ENCODE measurements at places on chromosomes 12 and 14.
A peak's percentile ranks its signal among the peaks of the same experiment; 100 is the strongest.

DNA sequence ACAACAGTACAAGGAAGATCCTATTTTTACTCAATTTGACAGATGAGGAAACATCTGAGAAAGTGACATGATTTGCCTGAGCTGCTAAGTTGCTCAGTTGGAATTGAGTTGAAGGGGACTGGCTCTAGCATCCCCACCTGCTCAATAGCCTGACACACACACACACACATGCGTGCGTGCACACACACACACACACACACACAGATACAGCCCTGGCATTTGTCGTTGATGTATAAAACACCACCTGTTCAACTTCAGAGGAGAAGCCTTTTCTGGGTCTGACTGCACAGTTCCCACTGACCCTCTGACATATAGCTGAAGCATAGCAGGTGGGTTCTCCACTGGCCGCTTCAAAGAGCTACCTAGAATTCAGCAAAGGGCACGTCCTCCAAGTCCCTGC, 1045.9 kb downstream of the VRK1 start:
- no peak for DNase-seq

DNA sequence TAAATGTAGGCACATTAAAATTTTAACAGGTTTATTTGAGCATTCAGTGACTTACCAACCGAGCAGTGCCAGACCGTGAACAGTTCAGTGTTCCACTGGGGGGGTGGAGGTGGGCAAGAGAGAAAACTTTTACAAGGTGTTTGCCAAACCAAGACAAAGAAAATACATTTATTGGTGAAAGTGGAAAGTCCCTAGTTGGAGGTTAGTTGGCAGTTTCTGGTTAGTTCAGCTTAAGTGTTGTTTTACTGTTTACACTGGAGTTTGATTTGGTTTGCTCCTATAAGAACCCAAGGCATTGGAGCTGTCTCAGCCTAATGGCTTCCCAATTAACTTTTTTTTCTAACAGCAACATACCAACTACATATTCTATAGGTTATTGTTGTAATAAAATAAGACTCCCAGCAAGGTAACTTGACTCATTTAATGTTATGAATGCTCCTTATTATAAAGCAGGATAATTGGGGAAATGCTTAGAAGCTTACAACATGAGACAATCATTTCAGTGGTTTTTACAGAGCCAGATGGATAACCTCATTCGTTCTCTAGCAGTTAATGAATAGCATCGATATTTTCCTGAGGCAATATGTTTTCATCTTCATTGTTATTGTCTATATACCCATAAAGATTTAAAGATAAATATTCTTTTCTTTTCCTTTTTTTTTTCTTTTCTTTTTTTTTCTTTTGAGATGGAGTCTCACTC, 115.8 kb downstream of the ETNK1 start:
- DNase-seq: no peak

- DNase-seq: peak; percentile 78
Observed at GRCh38 chr12:11581179-11581755, 68.2 kb upstream of the ETV6 start.

DNA sequence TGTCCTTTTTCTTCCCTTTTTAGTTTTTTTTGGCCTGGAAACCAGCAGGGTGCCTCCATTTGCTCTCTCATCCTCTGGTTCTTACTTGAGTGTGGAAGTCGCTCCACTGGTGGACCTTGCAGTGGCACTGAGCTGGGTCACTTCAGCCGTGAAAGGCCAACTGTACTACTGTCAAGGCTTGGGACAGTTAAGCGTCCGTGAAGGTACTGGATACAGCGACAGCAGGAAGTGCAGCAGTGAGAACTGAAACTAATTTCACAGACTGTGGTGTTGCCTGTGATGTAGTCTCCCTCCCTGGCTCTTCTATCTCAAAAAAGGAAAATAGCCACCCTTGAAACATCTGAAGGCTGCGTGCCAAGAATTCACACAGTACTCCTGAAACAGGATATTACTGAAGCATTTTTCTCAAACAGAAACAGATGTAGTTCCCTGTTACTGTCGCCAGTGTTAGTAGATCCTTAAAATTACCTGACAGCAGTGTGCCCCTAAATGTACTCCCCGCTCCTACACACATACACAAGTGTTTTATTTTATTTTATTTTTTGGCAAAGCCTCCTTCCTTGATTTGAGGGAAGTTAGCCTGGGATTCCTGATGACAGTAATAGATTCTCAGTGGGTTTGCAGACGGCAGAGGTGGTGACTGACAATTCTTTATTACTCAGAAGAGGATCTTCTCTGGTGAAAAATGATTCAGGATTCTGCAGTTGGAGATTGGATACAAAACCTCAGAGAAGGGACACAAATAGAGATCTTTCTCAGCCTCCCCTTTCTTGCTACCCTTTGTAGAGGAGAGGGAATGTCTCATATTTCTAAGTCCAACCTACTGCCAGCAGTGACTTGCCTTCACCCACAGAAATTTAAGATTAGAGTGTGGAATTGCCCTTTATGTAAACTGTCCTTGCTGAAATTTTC, 4.4 kb downstream of the SUSD6 start:
- DNase-seq: peak; percentile 23

- no peak for DNase-seq
Observed at GRCh38 chr12:124651516-124652273, 84.3 kb upstream of the NCOR2 start.

- DNase-seq: no peak
Observed at GRCh38 chr12:50164963-50165362, 2.2 kb downstream of the CERS5 start.

GRCh38 chr12:31325524-31325875, 450 bp downstream of the SINHCAF start:
- DNase-seq: no peak

- DNase-seq: no peak
Observed at GRCh38 chr14:99468836-99469592, 11.6 kb downstream of the SETD3 start.

- DNase-seq: no peak
Observed at GRCh38 chr12:120370343-120371243, 1.6 kb upstream of the MSI1 start.

DNA sequence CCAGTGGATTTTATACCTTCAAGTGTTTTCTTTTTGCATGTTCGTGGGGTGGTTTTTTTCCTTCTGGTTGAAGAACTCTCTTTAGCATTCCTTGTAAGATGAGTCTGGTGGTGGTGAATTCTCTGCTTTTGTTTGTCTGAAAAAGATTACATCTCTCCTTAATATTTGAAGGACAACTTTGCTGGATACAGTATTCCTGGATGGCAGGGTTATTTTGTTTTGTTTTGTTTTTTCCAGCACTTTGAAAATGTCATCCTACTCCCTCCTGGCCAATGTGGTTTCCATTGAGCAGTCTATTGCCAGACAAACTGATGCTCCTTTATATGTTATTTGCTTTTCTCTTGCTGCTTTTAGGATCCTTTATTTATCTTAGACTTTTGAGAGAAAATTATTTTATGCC, 43.2 kb upstream of the ZFP36L1 start:
- no peak for DNase-seq

DNA sequence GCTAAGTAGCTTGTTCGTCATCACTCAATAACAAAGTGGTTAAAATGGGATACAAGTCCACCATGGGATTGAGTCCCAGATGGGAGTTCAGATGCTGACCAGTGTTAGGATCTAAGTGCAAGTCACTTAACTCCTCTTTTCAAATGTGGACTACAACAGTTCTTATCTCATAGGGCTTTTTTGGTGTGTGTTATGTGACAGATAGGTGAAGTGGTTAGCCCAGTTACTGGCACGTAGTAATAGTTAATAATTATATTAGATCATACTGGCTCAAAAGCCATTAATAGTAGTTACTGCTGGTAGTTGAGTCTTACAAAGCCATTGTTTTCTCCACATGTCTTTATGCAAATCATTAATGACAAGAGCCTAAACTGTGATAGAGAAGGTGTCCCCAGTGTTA, 73.2 kb downstream of the RCOR1 start:
- DNase-seq: no peak

- DNase-seq: no peak
Observed at GRCh38 chr14:97283005-97283403, 485.8 kb downstream of the VRK1 start.

GRCh38 chr12:37565112-37565511, 751.5 kb upstream of the ALG10B start:
- DNase-seq: peak; percentile 1

GRCh38 chr14:48331421-48331820, 656.0 kb upstream of the MDGA2 start:
- DNase-seq: peak; percentile 5

DNA sequence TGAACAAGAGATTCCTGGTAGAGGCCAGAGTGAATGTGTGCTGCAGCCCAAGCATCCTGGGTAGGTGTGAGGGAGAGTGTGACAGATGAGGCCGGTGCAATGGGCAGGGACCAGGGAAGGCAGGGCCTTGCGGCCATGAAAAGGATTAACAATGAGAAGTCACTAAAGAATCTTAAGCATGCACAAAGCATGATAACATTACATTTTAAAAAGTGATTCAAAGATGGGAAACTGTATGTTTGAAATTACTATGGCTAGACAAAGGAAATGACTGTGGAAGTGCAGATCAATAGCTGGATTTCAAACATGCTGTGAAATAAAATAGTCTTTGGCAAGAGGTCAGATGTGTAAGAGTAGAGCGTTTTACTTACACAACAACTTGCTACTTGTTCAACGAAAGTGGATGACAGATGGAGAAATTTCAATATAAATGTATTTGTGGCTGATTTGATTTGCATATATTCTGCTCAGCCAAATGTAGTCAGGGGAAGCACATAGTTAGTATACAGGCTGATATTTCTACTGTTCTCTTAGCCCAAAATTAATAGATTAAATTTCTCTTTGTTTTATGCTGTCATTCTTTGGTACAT, 175.5 kb downstream of the CCDC59 start:
- DNase-seq: peak; percentile 33

DNA sequence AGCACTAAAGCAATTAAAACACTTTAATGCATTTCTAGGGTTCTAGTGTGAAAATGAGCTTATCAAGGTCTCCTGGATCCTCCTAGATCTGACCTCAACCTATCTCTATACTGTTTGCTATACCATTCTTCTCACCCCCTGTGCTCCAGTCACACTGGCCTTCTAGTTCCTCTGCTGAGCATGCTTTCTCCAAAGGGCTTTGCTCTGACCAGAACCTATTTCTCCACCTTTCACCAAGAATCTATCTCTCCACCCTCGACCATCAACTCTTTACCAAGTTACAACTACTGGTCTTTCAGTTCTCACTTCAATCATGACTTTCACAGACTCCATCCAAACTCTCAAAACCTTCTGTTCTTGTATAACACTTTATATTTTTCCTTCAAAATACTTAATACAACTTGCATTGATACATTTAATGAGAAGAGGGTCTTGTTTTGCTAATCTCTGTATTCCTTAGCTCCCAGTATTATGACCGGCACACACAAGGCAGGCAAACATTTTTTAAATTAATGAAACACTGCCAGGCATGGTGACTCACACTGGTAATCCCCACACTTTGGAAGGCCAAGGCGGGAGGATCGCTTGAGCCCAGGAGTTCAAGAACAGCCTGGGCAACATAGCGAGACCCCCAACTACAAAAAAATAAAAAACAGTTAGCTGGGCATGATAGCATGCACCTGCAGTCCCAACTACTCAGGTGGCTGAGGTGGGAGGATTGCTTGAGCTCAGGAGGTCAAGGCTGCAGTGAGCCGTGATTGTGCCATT, 22.8 kb downstream of the PPP1R12A start:
- DNase-seq: peak; percentile 22

GRCh38 chr14:56887216-56887615, 76.9 kb upstream of the OTX2 start:
- DNase-seq: no peak

GRCh38 chr14:43503508-43503907, 1003.6 kb downstream of the FSCB start:
- DNase-seq: peak; percentile 0
